ENCODE measurements at places on chromosomes 1 and 21.

- DNase-seq: no peak
Observed at GRCh38 chr1:220457957-220458609, 69.9 kb upstream of the MARK1 start.

DNA sequence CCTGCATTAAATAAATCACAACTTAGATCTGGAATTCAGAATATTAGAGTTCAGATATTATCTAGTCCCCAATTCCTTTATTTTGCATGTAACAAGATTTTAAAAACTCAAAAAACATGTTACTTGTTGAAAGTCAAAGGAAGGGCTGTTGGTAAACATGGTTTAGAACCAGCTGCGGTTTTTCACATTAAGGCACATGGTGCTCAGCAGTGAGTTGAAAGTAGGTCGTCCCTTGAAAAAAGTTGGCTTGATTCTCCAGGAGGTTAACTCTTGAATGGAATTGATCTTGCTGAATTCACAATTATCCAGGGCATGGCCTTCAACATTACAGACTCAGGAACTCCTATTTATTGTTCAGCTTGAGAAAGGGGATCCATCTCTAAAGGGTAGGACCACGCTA lies 277.1 kb upstream of the DUSP10 start:
- DNase-seq: no peak

GRCh38 chr1:46057781-46058180 lies 74.6 kb downstream of the PIK3R3 start:
- DNase-seq: no peak

DNA sequence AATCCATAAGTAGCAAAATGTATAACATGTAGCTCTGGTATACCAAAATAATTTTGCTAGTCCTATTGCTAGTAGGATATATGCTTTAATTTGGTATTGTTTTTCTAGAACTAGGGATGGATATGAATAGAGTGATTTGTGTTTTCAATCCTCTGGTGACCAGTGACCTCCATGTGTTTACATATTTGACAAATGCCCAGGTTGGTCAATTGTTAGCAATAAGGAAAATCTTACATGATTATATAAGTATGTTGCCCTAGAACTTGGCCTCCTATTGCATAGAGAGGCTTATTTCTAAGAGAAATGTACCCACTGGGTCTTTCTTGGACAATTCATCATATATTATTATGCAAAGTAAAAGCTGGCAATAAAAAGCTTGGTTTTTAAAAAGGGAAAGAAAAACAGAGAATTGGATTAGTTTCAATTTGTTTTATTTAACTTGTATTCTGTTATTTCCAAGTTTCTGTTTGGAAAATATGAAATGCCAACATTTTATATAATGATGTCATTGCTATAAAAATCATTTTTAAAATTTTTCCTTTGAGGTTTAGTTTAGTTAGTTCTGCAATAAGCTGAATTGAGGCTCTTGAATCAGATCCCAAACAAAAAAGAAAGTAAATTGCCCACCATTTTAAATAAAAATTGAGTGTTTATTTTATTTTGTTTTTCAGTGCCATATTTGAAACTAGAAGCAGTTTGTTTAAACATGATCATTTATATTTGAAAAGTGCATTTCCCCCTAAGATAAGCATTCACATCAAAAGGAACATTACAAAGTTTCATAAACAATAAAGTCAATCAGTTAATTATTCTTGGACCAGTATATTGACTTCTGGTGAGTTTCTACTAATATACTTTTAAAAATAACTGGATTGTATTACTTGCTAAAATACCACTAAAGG lies 210.9 kb downstream of the ZC3H11B start:
- DNase-seq: no peak

DNA sequence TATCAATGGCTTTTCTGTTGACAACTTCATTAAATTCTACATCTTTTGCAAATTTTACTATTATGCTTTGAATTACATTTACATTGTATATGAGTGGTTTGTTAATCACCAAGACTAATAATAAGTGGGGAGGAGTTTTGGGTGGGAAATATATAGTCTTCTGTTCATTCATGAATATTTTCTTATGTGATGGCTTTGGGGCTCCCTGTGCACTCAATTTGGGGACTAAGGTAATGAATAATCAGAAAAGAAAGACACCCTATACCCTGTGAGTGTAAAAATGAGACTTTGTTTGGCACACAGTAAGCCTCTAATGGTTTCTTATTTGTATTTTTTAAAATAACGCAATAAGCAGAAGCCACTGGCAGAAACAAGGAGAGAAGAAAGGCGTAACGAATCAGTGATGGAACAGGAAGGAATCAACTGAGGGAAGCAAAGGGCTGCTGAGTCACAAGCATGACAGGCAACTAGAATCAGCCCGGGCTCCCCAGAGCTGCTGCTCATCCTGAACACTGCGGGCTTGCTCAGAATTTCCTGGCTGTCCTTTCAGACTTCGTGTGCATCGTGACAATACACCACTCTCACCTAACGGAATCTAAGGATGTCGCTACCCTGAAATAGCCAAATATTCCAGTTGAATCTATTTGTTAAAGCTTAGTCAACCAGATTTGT lies 20.8 kb upstream of the RGS2 start:
- DNase-seq: no peak

GRCh38 chr1:15959827-15960446 lies 16.0 kb downstream of the ZBTB17 start:
- no peak for DNase-seq

GRCh38 chr1:201320168-201320788 lies 37.0 kb downstream of the PKP1 start:
- no peak for DNase-seq

DNA sequence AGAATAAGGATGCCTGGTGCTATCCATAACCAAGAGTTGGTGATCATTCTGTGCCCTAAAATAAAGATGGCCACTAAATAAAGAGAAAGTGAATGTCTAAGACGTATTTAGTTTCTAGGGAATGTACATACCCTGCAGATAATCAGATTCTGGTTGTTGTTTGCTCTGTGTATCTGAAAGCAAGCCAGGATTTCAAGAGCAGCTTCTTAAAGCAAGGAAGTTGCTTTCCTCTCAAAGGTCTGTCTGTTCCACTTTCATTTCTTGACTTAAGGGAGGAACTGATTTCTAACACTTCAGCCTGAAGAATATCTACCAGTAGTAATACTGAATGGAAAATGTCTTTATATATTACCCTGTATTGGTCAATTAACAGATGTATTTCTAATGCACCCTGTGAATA lies 88.8 kb downstream of the KIF1B start:
- no peak for DNase-seq

GRCh38 chr1:175794586-175794985 lies 51.2 kb upstream of the TNR start:
- no peak for DNase-seq

DNA sequence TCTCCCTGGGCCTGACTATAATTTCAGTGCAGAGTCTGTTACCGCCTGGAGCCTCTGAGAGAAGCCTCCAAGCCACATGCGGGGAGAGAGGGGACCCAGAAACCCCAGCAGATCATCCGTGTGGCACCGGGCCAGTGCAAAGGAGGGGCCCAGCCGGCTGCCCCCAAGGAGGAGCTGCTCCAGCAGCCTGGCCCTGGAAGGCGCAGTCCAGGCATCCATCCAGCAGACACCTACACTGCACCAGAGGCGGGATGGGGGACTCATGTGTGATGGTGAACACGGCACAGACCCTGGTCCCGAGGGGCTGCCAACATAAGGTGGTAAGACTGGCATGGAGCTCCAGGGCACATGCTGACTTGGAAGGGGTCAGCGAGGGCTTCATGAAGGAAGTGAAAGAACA lies 39.6 kb upstream of the CLSTN1 start:
- no peak for DNase-seq

DNA sequence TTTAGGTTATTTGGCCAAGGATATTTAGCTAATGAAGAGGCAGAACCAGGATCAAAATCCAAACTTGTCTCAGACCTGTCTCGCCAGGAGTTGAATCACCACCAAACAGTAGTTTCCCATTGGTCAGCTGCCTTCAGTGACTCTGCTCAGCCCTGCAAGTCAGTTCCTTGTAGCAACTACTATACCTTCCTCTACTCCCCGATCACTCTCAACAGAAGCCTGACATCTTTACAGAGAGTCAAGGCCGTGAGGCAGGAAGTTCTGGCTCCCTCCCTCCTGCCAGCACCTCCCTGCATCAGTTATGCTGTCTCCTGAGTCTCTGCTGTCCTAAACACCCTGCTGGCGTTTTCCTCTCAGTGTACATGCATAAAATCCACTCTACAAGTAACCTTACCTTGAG lies 13.2 kb downstream of the PSMD4 start:
- DNase-seq: no peak

DNA sequence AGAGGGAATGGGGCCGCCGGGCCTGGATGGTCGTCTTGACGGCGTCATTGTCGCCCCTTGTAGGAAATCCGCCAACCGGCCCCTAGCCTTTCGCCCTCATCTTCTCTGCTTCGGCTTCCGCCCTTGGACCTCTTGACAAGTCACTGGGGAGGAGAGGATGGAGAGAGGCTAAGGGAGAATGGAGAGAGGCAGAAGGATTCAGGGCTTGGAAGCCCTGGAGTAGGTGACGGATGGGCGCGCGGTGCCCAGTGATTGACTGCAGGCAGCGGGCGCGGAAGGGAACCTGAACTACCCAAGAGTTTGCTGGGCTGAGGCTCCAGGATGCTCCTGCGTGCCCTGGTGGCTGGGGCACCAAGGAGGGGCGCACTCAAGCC lies 651 bp downstream of the PDE4B start:
- DNase-seq: no peak

- no peak for DNase-seq
Observed at GRCh38 chr1:204560590-204561150, 44.5 kb downstream of the MDM4 start.

DNA sequence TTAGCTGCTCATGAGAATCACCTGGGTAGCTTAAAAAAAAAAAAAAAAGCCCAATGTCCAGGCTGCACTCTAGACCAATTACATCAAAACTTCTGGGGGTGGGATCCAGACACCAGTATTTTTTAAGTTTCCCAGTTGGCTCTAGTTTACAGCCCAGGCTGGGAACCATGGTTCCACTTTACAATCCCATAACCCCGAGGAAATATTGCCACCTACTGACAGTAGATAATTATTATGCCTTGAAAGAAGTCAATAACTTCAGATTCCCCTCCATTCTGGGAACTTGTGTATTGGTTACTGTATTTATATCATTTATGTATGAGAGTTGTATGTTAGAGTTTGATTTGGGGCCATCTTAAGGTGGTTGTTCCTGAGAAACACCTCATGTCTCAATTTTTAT lies 100.2 kb downstream of the SPATA46 start:
- DNase-seq: no peak

DNA sequence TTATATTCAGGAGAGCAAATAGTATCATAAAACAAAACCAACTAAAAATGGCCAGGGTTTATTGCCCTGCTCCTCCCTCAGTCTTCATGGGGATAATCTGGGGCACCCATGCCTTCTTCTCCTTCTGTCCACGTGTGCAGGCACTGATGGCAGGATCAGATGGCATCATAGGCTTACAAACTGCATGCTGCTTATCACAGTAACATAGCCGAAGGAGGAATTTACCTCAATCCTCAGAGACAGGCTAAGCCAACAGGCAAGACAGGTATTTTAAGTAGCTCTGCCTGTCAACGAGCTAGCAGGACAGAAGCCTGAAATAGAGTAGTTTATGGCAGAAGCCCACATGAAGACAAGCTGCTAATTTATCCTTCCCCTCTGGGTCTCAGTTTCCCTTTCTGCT lies 9.4 kb downstream of the LAMB3 start:
- DNase-seq: no peak

- DNase-seq: no peak
Observed at GRCh38 chr1:187342495-187342894, 513.7 kb downstream of the PLA2G4A start.

DNA sequence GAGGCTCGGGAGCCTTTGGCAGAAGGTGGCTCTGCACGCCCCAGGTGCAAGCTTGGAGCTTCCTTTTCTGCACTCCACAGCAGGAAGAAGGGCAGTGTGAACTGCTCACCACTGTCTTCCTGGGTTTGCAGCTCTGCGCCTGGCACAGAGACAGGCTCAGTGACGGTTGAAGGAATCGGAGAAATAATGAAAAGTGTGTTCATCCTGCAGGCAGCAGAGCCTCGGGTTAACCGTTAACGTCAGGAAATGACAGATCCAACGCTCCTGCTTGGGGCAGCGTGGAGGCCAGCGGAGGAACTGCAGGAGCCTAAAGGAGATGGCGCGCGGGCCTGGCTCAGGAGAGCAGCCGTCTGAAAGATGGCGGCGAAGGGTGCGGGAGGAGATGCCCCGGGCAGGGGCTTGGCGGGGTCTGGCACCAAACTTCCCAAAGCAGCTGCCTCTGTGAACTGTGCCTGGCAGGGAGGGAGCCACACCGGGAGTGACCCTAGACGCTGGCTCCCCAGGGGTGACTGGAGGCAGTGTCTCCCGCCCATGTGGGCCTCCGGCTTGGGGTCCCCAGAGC lies 10.9 kb upstream of the SAMD11 start:
- DNase-seq: no peak

DNA sequence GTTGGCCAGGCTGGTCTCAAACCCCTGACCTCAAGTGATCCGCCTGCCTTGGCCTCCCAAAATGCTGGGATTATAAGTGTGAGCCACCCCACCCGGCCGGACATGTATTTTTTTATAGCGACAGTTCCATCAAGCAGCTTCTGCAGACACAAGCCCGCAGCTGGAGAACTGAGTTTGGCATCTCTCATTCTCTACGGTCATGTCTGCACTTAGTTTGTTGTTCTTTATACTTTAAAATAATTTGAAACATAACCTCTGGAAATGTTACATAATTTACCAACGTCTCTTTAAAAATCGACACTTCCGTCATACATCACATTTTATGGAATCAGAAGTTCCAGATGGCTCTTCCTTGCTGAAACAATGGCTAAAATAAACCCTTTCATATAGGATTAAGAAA lies 183.6 kb downstream of the DYRK1A start:
- no peak for DNase-seq

DNA sequence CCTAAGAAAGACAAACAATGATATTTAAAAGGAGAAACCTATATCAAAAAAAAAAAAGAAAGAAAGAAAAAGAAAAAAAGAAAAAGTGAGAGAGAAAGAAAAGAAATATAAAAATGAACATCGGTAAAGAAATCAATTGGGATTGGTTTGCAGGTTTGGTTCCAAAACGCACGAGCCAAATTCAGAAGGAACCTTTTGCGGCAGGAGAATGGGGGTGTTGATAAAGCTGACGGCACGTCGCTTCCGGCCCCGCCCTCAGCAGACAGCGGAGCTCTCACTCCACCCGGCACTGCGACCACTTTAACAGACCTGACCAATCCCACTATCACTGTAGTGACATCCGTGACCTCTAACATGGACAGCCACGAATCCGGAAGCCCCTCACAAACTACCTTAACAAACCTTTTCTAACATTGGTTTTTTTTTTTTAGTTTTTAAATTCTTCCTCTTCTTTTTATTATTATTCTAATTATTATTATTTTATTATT lies 11.7 kb downstream of the LHX9 start:
- no peak for DNase-seq

GRCh38 chr1:87853576-87854351 lies 525.1 kb downstream of the LMO4 start:
- no peak for DNase-seq

GRCh38 chr1:66999640-67000400 lies 54.1 kb downstream of the SLC35D1 start:
- no peak for DNase-seq

Measured in SIG-M5 (cell line).